ENCODE measurements at places on chromosomes 2 and 18.

DNA sequence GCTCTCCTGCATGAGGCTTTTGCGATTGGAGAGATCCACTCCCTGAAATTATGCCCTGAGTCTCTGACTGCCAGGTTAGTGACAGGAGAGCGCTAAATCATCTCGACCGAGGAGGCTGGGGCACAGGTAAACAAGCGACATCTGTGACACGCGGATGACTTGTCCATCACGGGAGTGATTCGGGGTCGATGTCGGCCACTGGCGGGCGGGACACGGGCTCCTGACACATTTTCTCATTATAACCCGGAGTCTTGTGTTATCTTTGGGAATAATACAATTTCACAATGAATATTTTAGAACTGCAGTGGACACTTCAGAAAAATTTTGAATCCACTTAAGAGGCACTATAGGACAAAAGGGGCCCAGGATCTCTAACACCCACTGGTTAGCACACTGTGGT is 29.5 kb upstream of the SLC35G4 start:
- no peak for DNase-seq

DNA sequence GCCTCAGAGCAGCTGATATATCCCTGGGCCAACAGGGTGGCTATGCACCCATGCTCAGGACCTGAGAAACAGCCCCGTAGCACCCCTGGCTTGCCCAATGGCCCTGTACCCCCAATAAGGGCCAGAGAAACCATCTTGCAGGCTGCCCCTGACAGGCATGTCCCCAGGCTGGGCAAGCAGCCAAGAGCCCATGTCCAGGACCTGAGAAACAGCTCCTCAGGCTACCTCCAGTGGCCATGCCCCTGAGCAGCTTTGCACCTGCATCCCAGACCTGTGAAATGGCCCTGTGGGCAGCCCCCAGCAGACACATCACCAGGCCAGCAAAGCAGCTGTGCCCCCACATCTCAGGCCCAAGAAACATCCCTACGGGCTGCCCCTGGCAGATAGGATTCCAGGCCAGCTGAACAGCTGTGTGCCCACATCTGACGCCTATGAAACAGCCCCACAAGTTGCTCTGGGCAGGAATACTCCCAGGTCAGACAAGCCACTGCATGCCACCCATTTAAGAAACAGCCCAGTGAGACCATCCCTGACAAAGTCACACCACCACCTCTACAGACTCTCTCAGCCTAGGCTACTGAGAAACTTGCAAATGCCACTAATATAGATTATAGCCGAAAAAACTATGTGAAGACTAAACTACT is 84.1 kb downstream of the TMEM237 start:
- DNase-seq: no peak

- DNase-seq: no peak
These were observed 23.6 kb upstream of the KYNU start for GRCh38 chr2:142853912-142854311.

GRCh38 chr18:48358868-48359267 is 50.3 kb downstream of the ZBTB7C start:
- DNase-seq: no peak

GRCh38 chr2:55118643-55119083 is 68.4 kb upstream of the RTN4 start:
- no peak for DNase-seq

DNA sequence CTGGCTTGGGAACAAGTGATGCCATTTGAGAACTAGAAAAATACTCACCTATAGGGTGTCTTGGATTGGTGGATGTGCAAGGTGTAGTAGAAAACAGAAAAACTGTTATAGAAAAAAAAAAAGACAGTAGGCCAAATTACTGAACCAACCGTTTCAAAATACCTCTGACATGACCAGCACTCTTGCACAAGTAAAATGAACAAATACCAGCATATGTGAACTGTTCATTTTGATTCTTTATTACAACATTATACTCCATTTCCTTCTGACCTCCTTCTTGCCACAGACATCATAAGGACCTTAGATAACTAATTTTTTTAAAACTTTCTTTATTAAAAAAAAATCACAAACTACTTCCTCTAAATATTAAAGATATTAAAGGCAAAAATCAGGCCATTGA is 125.5 kb downstream of the ATAD2B start:
- peak; percentile 41 for DNase-seq

- no peak for DNase-seq
These were observed 240.9 kb upstream of the APCDD1 start for GRCh38 chr18:10213526-10213925.

- no peak for DNase-seq
These were observed 7.7 kb downstream of the ZBTB14 start for GRCh38 chr18:5287854-5288253.

- DNase-seq: no peak
These were observed 30.7 kb downstream of the MAPK4 start for GRCh38 chr18:50590593-50590992.

GRCh38 chr2:151379169-151379568 is 21.8 kb downstream of the TNFAIP6 start:
- no peak for DNase-seq

- no peak for DNase-seq
These were observed 2.4 kb downstream of the PAIP2B start for GRCh38 chr2:71224457-71224856.

- no peak for DNase-seq
These were observed 141.1 kb downstream of the HRH4 start for GRCh38 chr18:24601585-24601984.

DNA sequence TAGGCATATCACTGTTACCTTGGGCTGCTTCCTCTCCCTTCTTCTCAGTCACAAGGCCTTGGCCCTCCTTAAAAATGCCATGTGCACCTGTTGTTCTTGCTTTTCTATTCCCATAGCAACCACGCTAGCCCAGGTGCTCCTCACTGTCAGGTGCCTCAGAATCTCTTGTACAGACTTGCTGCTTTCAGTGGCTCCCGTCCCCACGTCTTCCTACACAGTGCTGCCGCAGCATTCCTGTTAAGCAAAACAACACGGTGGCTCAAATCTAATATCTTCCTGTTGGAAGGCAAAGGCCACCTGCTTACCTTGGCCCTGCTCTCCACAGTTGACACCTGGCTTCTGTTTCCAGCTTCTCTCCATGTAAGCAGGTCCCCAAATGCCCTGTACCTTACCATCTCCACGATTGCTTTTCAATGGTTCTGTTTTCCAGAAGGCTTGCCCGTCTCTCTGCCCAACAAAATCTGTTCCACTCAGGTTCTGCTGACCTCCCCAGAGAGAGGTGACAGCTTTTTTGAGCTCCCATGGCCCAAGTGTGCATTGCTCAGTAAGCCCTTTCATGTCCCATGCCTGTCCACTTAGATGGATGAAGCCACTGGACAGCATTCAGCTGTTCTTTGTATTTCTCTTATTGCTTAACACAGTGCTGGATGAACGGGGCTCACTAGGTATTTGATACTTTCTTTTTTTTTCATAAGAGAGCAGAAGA is 240.4 kb downstream of the PRKCE start:
- DNase-seq: no peak

- no peak for DNase-seq
These were observed 64.6 kb downstream of the PLCL1 start for GRCh38 chr2:197869041-197869440.

GRCh38 chr2:96258166-96259022 is 7.4 kb downstream of the TMEM127 start:
- no peak for DNase-seq

- DNase-seq: no peak
These were observed 329.8 kb downstream of the PTPRM start for GRCh38 chr18:7896805-7897518.

GRCh38 chr2:105864262-105864661 is 119.5 kb downstream of the NCK2 start:
- no peak for DNase-seq

- peak; percentile 43 for DNase-seq
These were observed 47.7 kb upstream of the POMC start for GRCh38 chr2:25215948-25216679.

GRCh38 chr2:197322724-197323720 is 12.4 kb upstream of the ANKRD44 start:
- no peak for DNase-seq

- no peak for DNase-seq
These were observed 1.6 kb upstream of the DNER start for GRCh38 chr2:229715895-229716507.

GRCh38 chr2:223041527-223042109 is 10.4 kb upstream of the KCNE4 start:
- peak; percentile 88 for DNase-seq

DNA sequence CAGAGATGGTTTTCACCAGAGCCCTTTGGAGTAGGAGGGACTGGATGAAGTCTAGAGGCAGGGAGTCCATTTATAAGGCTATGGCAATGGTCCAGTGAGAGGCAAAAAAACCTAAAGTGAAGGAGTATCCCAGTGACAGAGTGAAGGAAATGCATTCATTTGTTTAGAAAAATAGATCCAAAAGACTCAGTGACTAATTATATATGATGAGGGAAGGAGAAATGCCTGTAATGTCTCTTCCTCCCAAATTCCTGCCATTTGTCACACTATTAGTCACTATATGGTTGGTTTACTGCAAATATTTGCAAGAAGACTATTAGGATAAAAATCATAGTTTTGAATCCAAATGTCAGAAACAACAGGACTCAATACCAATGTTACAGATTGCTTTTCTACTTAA is 104.2 kb downstream of the ZNF521 start:
- DNase-seq: no peak

- DNase-seq: no peak
These were observed 1504.2 kb downstream of the SUCLG1 start for GRCh38 chr2:82954868-82955267.

DNA sequence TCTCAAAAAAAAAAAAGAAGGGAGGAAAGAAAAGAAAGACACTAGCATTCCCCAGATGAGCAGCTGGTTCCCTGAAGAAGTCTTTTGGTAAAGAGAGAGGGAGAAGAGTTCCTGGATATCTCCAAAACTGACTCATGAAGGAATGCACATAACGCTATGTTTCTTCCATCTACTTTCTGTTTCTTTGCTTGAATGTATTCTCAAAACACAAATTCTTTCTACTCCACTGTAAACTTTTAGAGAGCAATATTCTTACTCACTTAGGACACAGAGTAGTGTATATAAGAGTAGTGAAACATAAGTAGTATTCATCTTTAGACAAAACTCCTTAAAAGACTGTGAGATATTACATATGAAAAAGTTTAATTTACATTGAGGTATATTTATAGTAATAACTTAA is 64.2 kb downstream of the TRIP12 start:
- DNase-seq: no peak

- DNase-seq: no peak
These were observed 60.1 kb downstream of the ST3GAL5 start for GRCh38 chr2:85828725-85829124.

- no peak for DNase-seq
These were observed 96.8 kb upstream of the MBOAT2 start for GRCh38 chr2:9100080-9100876.

DNA sequence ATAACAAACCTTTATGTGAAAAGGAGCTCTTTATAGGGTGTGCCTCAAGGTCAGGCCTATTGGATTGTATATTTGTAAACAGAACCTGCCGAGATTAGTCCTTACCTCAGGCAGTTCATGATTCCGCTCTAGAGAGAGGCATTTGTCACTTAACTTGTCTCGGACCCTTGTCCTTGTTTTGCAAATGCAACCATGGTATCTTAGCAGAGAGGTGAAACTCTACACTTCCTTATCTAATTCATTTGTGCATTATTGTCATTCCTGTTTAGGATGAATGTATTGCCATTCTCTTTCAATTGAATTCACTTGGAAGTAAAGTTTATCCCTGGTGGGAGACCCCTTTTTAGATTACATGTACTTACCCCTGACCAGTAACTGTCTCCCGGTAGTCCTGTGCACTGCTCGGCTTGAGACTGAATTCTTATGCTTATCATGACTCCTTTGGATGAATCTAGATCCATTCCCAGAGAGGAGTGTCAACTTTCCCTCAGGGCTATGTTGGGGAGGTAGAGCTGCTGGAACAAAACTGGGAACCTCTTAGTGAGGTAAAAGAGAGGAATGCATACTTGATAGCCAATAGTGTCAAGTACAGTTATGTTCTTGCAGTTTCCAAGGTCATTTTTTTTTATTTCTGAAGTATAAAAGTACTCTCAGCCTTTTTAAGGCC is 46.6 kb downstream of the SGPP2 start:
- no peak for DNase-seq

GRCh38 chr2:144511937-144512336 is 8.0 kb downstream of the ZEB2 start:
- DNase-seq: no peak

DNA sequence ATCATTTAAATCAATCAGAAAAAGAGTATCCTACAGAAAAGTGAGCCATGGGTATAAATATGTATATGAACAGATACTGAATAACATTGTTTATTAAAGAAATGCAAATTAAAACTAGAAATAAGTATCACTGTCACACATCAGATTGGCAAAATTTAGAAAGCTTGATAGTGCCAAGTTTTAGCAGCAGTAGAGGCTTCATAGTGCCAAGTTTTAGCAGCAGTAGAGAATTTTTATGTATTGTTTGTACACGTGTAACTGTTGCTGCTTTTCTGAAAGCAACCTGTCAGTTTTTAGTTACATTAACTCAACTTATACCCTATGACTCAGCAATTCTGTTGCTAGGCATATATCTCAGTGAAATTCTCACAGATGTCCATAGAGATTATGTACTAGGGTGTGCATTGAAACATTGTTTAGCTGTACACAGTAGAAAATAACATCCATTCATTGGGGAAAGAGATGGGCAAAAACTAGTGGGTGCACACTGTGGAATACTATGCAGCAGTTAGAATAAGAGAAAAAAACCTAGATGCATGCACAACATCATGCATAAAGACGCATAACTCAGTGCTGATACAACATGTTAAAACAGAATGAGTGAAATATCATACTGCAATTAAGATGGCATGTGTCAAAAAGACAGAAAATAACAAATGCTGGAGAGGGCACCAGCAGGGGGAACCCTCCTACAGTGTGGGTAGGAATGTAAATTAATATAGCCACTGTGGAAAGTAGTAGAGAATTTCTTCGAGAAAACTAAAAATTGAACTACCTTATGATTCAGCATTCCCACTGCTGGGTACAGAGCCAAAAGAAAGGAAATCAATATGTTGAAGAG is 294.5 kb upstream of the NT5C1B start:
- peak; percentile 24 for DNase-seq

Data from fibroblast of the conjunctiva (primary cell).